ENCODE measurements at places on chromosomes 5 and 9.

GRCh38 chr9:12554636-12555035 lies 138.5 kb upstream of the TYRP1 start:
- DNase-seq = peak; percentile 25

GRCh38 chr5:132825033-132825833 lies 5.2 kb downstream of the SHROOM1 start:
- DNase-seq = no peak

- DNase-seq = no peak
These were observed 265.3 kb downstream of the KCTD16 start for GRCh38 chr5:144436007-144436406.

DNA sequence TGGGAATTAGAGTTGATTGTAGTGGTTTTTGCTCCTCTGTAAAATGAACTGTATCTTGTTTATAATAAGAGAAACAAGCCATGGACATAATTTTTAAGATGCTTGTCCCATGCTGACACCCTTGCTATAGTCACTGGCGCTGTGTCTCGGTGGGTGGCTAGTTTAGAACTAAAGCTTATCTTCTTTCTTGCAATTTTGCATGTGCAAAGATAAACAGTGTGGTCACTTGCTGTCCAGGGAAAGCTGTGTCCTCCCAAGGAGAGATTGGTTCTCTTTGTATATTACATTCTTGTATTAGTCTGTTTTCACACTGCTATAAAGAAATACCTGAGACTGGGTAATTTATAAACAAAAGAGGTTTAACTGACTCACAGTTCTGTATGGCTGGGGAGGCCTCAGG lies 143.8 kb downstream of the MELK start:
- no peak for DNase-seq

DNA sequence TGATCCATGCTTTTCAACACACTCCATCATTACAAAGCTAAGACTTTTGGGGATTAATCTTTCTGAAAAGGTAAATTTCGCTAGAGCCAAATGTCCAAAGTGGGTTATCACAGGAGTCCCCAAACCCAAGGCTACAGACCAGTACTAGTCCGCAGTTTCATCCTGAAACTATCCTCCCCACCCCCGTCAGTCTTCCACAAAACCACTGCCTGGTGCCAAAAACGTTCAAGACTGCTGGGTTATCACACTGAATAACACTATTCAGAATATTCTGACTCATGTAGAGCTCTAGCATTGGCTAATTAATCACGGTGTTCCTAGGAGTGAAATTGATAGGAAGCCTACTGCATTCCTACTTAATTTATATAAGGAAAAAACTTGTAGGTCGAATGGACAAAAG lies 24.7 kb downstream of the ERP44 start:
- no peak for DNase-seq

DNA sequence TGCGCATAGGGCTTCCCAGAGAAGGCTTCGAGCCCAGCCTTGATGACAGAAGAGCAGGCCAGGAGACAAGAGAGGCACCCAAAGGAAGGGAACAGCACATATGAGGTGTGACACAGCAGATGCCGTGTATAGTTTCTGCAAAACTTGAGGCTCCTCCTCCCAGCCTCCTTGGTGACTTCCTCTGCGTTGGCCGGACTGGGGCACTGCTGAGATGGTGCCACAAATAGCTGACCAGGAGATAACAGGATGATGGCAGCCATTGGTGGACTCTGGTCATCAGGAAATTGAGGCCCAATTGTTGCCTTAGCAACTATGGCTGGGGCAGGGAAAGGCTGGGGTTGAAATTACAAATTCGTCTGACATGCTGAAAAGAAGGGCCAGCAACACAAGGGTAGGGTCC lies 4.8 kb upstream of the ZNF79 start:
- DNase-seq = no peak

GRCh38 chr9:76904661-76905457 lies 1.1 kb downstream of the PRUNE2 start:
- no peak for DNase-seq

DNA sequence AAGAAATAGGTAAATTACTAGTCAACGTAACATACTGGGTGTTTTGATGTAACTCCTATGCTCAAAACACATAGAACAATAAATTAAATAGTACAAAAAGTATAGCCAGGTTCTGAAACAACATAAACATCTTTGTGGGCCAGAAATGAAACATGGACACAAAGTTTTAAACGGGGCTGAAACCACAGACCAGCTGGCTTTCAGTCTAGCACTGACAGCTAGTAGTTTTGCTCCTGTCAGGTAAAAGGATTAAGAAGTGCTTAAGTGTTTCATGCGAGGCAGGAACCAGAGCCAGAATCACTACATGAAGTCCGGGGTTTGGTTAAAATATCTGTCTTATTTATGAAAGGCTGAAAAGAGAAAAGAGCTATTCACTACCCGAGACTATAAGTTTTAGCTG lies 19.5 kb downstream of the DCAF10 start:
- no peak for DNase-seq

GRCh38 chr9:76701441-76702039 lies 62.7 kb upstream of the PCA3 start:
- no peak for DNase-seq

- DNase-seq = no peak
These were observed 4.6 kb downstream of the CEL start for GRCh38 chr9:133066181-133066983.

- peak; percentile 35 for DNase-seq
These were observed 1.9 kb downstream of the RAI14 start for GRCh38 chr5:34657988-34658387.

- DNase-seq = peak; percentile 50
These were observed 3.2 kb downstream of the PIP5KL1 start for GRCh38 chr9:127927201-127927987.

DNA sequence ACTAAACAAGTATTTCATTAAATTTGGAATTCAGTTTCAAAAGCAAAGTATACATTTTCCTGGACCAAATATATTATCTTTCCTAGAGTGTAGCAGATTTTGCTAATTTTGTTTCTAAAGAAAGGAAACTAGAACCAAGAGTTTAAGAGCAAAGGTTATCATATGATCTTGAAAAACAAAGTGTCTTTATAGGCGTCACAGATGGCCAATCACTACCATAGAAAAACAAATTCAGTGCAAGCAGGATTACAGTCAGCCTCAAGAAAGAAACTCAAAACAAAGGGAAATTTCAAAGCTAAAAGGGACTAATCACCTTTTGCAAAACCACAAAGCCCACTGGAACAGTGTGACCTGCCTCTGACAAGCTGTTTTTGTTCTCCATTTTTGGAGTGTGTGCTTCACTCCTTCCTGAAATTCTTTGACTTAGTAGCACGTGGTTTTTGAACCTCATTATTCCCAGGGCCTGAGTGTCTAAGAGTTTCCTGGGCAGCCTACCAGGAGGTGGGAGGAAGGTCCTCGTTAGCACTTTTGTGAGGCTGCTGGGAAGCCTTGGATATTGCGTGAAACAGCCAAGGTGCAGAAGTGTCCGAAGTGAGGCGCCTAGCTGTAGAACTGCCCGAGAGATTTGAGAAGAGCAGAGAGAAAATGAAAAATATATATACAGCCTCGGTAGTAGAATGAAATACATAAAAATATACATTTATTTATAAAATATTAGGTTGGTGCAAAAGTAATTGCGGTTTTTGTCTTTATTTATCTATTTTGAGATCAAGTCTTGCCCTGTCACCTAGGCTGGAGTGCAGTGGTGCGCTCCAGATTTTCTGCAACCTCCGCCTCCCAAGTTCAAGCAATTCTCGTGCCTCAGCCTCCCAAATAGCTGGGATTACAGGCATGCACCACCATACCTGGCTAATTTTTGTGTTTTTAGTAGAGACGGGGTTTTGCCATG lies 246.1 kb downstream of the MARCHF11 start:
- no peak for DNase-seq

DNA sequence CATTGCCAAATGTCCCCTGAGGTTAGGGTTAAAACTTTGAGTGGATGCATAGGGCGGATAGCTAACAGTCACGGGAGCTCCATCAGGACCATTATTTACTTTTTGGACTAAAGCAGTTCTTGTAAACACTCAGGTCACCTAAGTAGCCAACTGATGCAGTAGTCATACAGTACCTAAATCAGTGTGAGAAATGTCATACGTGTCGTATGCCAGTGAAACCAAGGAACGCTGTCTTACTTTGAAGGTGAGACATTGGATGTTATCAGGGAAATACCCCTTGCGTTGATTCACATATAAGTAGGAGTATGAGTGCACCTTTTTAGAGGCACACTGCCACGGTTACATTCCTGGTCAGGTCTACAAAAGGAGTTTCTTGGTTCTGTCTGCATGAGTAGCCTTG lies 101.9 kb downstream of the LNPEP start:
- no peak for DNase-seq

DNA sequence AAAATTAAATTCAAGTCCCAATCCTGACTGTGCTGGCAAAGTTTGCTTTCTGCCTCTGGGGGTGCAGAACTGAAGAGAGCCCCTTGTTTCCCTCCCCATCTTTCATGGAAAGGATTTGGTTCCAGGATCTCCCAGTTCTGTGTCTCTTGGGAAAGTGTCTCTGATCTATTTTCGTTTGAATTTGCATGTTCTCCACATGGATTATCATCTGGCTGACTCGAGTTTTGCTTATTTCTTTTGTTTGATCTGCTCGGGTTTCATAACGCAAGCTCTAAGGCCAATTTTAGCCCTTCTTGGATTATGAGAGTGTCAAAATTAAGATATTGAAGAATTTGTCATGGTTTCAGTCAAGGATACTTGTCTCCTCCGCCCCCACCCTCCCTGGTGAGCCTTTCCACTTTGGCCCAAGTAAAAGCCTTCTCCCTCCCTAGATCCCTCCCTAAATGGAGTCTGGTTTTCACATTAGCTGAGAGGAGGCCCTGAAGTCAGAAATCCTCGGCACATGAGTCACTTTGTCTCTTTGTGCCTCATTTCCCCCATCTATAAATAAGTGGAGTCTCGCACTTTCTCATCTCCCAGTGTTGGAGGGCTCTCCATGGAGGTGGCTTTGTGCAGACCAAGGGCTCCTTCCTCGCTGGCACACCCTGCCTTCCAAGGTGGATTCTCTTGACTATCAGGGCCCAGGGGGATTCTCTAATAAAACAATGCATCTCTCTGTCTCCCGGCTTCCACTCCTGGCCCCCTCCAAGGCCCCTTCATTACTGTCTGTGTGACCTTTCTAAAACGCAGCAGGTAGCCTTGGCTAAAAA lies 17.3 kb downstream of the ADRB2 start:
- DNase-seq = peak; percentile 34

- DNase-seq = no peak
These were observed 168.2 kb downstream of the CD180 start for GRCh38 chr5:67028371-67028770.

DNA sequence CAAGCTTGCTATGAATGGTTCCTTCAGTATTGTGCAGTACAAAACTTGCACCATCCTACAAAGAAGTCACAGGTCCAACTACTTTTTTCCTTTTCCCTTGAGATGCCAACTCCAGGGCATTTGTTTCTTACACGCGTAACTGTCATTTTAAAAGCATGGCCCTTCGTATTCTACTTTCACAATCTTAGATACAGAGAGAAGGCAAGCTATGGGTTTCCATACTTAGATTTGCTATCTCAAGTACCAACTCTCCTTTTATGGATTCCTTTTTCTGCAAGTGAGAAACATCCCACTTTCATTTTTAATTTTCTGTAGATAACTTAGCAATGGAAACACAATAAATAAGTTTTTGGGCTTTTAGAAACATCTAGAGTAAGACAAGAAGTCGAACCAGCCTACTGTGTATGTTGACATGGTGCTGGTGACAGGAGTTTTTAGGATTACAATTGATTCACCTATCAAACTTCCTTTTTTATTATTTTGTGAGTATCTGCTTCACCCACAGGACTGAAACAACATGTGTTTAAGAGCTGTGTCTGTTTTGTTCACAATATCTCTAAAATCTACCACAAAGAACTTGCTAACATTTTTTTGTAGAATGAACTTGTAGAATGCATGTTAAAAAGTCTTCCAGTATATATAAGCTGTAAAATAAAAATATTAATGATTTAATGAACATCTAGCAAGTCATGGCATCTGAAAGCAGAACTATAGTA lies 124.1 kb downstream of the FAM174A start:
- DNase-seq = no peak

DNA sequence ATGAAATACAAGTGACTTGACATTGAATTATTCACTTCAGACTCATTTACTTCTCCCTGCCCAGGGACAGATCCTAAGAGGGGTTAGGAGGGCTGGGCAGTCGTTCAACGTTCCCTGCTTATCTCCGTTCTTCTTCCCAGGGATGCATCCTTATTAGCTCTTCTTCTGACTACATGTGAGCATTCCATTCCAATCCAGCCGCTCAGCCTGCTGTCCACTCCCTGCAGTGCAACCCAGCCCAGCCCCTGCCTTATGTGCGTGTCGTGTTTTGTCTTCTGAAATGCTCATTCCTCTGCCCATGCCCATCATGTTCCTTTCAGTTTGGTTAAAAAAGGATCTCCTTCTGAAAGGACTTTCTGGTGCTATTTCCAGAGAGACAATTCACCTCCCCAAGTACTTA lies 64.7 kb upstream of the PALM2AKAP2 start:
- no peak for DNase-seq

DNA sequence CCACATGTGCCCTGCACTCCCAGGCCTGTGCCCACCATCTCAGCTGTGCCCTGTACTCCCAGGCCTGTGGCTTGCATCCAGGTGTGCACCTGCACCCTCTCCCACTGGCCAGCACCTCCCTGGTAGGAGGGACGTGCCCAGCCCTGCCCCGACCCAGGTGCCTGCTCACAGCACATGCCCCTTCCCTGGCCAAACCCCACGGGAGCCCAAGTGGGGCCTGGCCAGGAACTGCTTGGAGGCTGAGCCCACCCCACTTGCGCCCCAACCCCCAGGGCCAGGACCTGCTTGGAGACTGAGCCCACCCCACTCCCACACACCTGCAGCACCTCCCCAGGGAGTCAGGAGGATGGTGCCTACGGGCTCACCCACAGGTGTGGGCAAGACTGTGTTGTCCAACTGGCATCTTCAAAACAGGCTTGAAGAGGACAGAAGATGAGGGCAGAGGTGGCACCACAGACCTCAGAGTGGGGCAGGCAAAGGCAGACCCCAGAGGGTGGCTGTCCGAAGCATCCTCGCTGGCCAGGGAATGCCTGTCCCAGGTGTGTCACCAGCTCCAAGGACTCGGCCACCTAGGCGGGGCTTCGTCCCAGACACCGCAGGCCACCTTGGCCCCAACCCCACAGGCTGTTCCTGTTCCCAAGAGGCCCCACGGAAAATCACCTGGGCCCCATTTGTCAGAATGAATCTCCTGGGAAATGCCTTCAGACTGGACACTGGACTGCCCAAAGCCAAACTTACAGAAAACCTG lies 10.8 kb downstream of the ZDHHC11B start:
- DNase-seq = no peak

- peak; percentile 35 for DNase-seq
These were observed 477.0 kb upstream of the RGMB start for GRCh38 chr5:98296426-98296825.

DNA sequence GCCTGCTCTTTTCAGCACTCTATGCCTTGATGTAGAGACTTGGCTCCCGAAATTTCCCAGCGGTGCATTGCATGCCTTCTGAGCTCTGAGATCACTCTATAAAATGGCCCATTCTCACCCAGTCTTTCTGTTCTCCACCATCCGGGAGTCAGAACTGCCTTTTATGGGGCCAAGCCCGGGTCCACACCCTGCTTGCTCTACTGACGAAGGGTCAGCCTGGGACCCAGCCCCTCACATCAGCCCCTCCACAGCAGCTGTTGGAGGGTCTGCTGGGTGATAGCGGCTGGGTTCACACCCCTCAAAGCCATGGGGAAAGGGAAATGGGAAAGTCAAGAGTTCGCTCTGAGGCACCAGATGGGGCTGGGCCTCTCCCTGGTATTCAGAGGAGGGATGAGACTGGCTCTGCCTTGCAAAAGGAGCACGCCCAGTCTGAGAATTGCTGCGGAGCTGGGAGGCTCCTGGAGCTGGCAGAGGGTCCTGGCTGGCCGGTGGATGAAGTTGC lies 66.0 kb upstream of the ORM1 start:
- DNase-seq = no peak

GRCh38 chr5:142627383-142628217 lies 58.3 kb downstream of the FGF1 start:
- DNase-seq = no peak

Measured in PC-3 (cell line).